Vagina (tissue), 2 donors: ENCODE measurements at places on chromosomes 2 and 18. TPM values are rescaled to one million over a fixed set of nuclear protein-coding genes. Genes with fewer than 3 reads are reported as not detected.
A peak's percentile ranks its signal among the peaks of the same experiment; 100 is the strongest.

GRCh38 chr2:120441744-120442471, 96.0 kb downstream of the INHBB start:
- no peak for DNase-seq

DNA sequence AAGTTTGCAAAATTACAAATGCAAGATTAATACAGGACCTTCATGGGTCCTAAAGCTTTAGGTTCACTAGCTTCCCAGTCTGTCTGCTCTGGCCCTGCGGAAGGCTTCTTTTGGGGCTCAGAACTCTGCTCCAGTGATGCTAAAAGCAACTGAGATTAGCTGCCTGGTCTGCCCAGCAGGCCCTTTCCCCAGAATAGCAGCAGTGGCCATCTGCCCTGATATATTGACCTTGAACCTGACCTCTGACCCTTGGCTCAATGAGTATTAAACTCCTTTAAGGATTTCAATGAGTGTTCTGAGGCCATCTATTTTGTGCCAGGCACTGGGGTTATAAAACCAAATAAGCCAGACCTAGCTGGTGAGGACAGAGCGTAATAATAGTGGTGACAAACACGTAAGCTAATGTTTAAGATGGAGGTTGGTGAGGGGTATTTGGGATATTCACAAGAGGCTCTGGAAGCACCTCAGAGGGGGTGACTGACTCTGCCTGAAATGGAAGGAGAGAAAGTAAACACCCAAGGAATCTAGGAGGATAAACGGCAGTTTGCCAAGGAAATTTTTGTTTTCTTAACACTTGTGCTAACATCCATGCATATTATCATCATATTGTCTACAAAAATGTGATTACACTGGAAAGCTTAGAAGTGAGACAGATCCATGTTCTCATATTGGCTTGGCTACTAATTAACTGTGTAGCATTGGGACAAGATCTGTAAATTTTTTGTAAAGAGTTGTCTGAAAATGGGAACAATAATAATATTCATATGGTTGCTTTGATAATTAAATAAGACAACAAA, 50.4 kb upstream of the LCLAT1 start:
- no peak for DNase-seq

- DNase-seq, result no peak
These were observed 12.3 kb downstream of the PAX8 start for GRCh38 chr2:113266431-113266830.

GRCh38 chr2:38720613-38721241, 30.4 kb downstream of the SRSF7 start:
- peak; percentile 91 for DNase-seq

DNA sequence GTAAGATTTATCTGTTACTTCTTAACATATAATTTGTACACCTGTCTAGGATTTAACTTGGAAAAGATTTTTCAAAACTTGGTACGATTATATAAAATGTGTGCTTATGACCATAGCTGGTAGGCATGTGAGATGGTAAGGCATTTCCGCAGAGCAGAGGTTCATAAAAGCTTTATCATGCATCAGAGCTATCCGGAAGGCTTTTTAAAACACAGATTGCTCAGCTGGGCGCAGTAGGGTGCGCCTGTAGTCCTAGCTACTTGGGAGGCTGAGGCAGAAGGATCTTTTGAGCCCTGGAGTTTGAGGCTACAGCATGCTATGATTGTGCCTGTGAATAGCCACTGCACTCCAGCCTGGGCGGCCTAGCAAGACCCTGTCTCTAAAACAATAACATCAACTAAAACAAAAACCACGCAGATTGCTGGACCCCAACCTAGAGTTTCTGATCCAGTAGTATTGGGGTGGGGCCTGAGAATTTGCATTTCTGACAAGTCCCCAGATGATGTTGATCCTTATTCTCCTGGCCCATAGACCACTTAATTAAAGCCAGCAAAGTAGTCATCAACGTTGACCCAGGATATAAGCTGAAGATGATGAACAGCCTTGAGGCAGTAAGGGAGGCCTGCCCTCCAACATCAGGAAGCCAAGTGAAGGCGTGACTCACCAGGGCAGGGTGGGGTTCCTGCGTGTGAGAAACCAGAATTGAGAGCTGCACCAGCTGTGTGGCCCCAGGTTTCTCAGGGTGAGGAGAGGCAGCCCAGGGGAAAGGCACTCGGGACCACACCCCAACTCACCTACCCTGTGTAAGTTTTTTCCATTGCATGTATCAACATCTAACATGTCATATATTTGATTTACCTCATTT, 21.6 kb upstream of the SLC20A1 start:
- DNase-seq, result no peak

DNA sequence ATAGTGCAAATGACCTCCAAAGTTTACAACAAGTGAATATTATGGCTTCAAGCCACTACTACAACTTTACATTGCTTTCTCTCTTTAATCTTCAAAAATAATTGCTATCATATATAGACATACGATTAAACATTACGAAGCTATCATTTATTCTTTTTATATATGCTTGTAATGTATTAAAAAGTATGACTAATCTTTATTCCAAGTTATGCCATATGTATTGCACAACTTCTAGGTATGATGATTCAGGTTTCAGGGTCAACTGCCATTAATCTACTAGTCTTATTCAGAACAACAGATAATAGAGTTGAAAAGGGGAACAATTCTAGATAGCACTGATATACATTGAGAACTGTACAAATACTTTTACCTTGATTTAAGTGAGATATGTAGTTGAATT, 506.2 kb upstream of the TMEFF2 start:
- no peak for DNase-seq

GRCh38 chr2:108958002-108958401, 31.0 kb downstream of the EDAR start:
- DNase-seq, result no peak

DNA sequence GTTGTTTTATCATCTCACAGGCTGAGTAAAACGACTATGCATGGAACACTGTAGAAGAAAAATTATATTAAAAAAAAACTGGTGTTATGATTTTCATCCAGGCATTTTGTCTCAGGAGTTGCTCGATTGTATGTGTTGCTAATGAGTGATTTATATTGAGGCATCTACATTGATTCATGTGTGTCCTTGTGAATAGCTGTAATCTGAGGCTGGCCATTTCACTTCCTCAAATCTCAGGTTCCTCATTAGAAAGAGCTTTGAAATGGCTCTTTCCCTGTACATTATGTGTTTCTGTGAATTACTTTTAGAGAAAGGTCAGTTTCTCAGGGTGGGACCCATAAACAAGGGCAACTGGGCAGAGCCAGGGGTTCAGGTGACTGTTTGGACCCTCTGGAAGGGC, 2.3 kb downstream of the IL18R1 start:
- DNase-seq, result no peak

- DNase-seq, result no peak
These were observed 120.9 kb downstream of the MEP1B start for GRCh38 chr18:32310774-32311173.

- no peak for DNase-seq
These were observed 307.5 kb upstream of the ZEB2 start for GRCh38 chr2:144827404-144827803.

DNA sequence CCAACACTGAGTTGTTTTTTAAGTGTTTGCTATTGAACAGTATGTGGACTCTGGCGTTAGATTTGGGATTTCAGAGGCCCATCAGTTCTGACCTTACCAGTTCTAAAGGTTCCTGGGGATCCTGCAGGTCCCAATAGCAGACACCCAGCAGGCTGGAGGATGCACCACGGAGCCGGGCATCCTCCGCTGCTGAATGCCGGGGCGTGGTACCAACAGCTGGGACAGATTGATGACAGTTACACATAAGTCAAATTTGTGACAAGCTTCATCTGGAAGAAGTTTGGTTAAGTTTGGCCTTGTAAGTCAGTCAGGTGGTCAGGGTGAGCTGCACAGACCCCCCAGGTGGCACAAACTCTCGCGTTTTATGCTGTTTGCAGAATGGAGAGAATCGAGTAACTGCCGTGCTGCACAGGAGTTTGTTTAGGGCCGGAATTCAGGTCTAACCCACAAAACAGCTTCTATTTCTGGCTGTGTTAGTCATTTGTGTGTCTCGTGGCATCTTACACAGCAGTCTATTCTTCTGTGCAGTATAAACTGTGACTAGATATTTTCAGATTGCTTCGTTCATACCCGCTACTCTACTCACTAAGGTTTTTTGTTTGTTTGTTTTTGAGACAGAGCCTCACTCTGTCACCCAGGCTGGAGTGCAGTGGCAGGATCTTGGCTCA, 19.2 kb downstream of the CTDP1 start:
- DNase-seq, result no peak

GRCh38 chr2:9191041-9191481, 15.6 kb upstream of the ASAP2 start:
- no peak for DNase-seq

DNA sequence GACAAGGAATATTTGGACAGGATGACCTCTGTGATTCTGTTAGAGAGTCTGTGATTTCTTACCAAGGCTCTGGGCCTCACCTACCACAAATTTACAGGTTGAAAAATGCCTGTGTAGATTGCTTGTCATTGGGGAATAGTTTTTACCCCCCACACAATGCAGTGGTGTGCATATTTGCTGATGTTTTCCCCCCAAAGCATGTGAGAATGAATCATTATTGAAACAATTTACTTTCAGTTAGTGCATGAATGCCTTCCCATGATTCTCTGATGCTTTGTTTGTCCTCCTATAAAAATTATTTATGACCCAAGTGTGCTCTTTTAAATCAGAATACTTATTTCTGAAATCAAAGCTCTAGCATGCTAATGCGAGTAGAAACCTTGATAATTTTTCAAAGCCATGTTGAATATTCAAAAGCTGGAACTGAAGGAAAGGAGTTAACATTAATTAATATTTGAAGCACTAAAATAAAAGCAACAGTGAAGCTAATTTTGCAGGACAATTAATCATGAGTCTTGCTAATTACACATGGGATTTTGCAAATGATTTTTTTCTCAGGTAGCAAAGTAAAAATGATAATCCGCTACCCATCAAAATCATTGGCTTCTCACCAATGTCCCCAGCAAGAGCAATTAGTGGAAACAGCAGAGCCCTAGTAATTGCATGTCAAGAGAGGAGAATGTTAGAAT, 361.2 kb upstream of the HNRNPA3 start:
- no peak for DNase-seq

DNA sequence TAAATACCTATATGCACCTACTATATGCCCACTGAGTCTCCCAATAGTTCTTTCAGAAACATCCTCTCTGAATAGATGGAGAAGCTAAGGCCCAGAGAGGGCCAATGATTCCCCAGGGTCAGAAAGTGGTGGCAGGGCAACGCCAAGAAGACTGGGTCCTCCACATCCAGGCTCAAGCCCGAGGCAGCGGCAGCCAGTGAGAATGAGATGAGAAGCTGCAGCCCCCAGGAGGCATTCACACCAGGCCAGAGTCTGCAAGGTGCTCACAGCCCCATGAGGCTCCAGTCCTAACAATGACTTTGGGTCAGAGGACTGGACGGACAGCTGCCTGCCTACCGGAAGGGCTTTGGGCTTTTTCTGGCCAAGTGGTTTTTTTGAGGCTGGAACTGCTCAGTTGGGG, 3.5 kb downstream of the TEX261 start:
- no peak for DNase-seq

DNA sequence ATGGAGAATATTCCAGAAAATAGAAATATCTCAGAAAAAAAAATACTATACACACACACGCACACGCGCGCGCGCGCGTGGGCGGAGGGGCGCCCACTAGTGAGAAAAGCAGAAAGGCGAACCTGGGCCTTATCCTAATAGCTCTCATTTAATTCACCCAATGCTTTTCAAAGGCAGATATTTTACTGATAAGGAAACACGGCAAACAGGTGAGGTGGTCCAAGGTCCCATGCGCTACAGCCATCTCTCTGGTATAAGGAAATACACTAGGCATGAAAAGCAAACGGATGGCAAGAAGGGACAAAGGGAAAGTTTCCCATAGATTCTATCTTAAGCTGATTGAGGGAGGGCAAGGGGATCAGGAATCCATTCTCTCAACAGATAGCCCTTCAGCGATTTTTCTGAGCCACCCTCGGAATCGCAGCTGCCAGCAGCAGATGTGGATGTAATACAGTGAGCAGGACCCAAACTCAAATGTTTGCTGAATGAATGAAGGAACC, 136.7 kb downstream of the TMEM247 start:
- DNase-seq, result peak; percentile 86

DNA sequence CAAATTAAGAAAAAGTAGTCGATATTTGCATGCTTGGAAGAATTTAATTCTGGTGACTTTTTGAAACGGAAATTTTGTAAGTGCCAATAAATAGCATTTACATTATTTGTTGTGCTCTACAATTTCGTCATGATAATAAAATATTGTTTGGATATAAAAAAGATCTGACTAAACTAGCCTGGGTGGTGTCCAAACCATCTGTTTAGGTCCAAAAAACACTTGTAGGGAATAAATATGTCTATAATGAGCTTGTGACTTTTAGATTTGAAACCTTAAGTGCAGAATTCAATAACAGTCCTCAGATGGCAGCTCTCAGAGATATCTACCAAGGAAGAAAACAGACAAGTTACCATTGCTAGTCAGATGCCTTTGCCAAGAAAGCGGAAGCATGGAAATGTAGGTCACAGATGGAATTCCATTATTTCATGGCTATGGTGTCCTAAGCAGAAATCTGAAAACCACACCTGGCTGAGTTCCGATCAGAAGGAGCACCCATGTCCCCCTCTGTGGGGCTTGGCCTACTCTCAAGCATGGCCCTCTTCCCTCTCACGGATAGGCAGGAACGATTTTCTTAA, 731.1 kb downstream of the RNF144A start:
- DNase-seq, result no peak

GRCh38 chr18:49072940-49073339, 122.2 kb upstream of the SMAD7 start:
- DNase-seq, result no peak

DNA sequence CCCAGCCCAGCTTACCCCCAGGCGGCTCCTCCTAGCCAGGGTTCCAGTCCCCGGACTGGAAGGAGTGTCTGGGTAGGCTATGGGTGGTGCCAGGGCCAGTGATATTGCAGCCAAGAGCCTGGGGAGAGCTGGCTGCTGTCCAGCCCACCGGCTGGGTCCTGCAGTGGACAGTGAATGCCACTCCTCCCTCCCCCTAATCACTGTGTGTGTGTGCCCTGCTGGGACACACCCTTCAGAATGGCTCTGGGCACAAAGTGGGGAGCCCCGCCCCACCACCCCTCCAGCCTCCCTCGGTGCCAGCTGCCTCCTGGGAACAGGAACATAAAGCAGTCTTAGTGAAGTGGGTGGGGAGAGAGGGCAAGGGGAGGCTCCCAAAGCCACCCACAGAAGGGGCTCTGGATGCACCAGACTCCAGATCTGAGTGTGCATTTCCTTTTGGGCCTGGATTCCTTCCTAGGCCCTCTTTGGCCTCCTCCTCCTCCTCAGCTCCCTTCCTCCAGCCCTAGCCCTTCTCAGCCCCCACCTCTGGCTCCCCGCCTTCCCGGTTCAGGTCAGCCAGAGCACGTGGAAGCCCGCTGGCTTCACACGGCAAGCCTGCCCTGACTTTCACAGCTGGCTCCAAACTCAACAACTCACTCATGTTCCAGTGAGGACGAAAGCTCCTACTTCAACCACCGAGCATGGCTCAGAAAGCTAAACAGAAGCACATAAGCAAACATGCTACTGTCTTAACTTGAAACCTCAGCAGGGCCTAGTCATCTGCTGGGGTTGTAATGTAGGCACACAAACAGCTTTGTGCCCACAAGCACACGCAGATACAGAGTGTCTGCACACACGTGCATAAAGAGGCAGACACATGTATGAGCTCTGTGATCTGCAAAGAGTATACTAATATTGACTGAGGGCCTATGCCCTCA, 209.2 kb upstream of the SMAD2 start:
- no peak for DNase-seq

RAD51AP2 gene
- 0.25 TPM for total RNA-seq

RAB6C gene
- not detected for total RNA-seq

MSGN1 gene
- not detected for total RNA-seq

LCT gene
- not detected for total RNA-seq

STARD6 gene
- not detected for total RNA-seq

LYG2 gene
- not detected for total RNA-seq
